ENCODE measurements at places on chromosomes 3 and 15. TPM values are rescaled to one million over a fixed set of nuclear protein-coding genes. Genes with fewer than 3 reads are reported as not detected.

Gene RNU5B-1
- 32.5 TPM for total RNA-seq

DNA sequence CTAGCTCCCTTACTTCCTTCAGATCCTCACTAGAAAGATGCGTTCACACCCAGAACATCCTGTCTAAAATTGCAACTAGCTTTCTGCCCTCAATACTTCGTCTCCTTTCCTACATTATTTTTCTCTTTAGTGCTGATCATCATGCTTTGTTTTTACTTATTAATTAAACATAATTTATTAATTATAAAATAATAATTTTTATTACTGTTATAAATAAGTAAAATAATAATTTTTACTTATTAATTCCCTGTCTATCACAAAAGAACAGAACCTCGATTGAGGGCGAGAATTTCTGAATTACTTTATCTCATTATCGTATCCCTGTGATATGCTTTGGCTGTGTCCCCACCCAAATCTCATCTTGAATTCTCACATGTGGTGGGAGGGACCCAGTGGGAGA lies 41.3 kb downstream of the GOLIM4 start:
- no peak overlapping the region for H3K27ac ChIP-seq
- H3K4me3 ChIP-seq: no peak overlapping the region
- H3K27me3 ChIP-seq: no peaks in the 10 kb centered on the region
- no peak for DNase-seq
- H3K4me1 ChIP-seq: peaks cover 4% of the 10 kb centered on the region
- peaks cover 1% of the 10 kb centered on the region for H3K36me3 ChIP-seq

- no peak for DNase-seq
- H3K36me3 ChIP-seq: no peaks in the 10 kb centered on the region
- H3K27me3 ChIP-seq: no peaks in the 10 kb centered on the region
- no peaks in the 10 kb centered on the region for H3K4me1 ChIP-seq
Measured at GRCh38 chr3:66452303-66453011, 48.4 kb downstream of the LRIG1 start.

GRCh38 chr3:4985330-4986174 lies 6.3 kb downstream of the BHLHE40 start:
- DNase-seq: no peak
- peaks cover 88% of the 10 kb centered on the region for H3K4me1 ChIP-seq
- H3K27ac ChIP-seq: peak overlapping the region; percentile 78

GRCh38 chr3:41356775-41357174 lies 157.5 kb downstream of the CTNNB1 start:
- no peaks in the 10 kb centered on the region for H3K4me1 ChIP-seq
- no peaks in the 10 kb centered on the region for H3K27me3 ChIP-seq
- no peaks in the 10 kb centered on the region for H3K36me3 ChIP-seq
- no peak overlapping the region for H3K4me3 ChIP-seq
- no peak overlapping the region for H3K27ac ChIP-seq
- DNase-seq: no peak

- H3K36me3 ChIP-seq: peaks cover 2% of the 10 kb centered on the region
- peak overlapping the region; percentile 86 for H3K4me3 ChIP-seq
- peaks cover 74% of the 10 kb centered on the region for H3K4me1 ChIP-seq
Measured at GRCh38 chr3:125356140-125357026, 18.7 kb downstream of the ZNF148 start.

DNA sequence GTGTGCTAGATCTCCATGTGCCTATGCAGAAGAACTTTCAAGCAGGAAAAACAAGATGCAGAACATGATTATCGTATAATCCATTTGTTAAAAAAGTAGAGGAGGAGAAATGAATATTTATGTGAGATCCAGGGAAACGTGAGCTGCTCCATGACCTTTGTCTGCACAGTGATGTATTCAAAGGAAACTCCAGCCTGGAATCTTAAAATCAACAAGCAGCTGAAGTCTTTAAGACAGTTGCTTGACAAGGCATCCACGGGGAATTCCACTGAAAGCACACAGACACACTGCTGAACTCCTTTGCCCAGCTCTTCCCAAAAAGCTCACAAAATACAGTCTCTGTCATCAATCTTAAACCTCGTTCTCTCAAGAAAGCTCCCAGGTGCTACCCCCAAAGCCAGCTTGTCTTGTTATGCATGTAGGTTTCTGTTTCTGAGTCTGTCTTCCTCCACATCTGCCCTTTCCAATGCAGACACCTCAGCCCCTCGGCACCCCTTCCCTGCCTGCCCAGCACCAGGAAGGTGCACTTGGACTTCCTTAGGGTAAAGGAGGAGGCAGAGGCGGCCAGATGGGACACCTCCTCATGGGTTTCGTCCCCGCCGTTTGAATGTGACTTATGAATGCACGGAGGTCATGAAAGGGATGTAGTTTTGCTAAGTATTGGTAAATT lies 28.7 kb downstream of the LRRK1 start:
- no peaks in the 10 kb centered on the region for H3K36me3 ChIP-seq
- no peak for DNase-seq
- peak overlapping the region; percentile 61 for H3K27ac ChIP-seq
- H3K4me1 ChIP-seq: peaks cover 58% of the 10 kb centered on the region
- H3K4me3 ChIP-seq: peak overlapping the region; percentile 75
- no peaks in the 10 kb centered on the region for H3K27me3 ChIP-seq

- H3K4me1 ChIP-seq: peaks cover 40% of the 10 kb centered on the region
- DNase-seq: no peak
- H3K4me3 ChIP-seq: peak overlapping the region; percentile 48
- no peaks in the 10 kb centered on the region for H3K27me3 ChIP-seq
- peaks cover 47% of the 10 kb centered on the region for H3K36me3 ChIP-seq
Measured at GRCh38 chr15:62027263-62027565, 33.0 kb downstream of the VPS13C start.

All from activated B cell treated with CpG ODN at 0.5 μM for 24 hours (primary cell).